ENCODE measurements at places on chromosomes 12 and 14.

GRCh38 chr12:56338308-56339157 lies at the start of gene IL23A:
IL23A (plus strand) TSS chr12:56338884; CDS start chr12:56339045, 161 bp downstream.
- no peak for DNase-seq

DNA sequence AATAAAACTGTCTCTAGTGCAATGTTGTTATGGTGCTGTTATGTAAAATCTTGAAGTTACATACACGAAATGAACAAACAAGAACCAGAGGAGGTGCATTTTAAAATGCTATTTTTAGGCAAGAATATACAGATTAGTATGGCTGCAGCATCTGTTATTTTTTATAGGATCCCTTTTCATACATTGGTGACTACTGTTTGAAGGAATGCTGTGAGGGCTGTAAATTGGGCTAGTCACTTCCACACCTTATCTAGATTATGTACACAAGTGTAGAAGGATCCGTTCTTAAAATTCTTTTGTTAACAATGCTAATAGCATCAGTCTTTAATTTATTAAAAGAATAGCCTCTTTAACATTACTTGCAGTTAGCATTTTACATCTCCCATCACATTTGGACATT lies 284.3 kb upstream of the MDGA2 start:
- no peak for DNase-seq

GRCh38 chr14:48107646-48108045 lies 432.2 kb upstream of the MDGA2 start:
- DNase-seq, result no peak

GRCh38 chr12:97595936-97596335 lies 133.3 kb downstream of the RMST start:
- DNase-seq, result no peak

- DNase-seq, result no peak
Measured at GRCh38 chr14:85732031-85732430, 202.1 kb downstream of the FLRT2 start.

GRCh38 chr12:13161172-13161571 lies 35.4 kb upstream of the EMP1 start:
- no peak for DNase-seq
